ENCODE measurements at places on chromosomes 1 and 21. TPM values are rescaled to one million over a fixed set of nuclear protein-coding genes. Genes with fewer than 3 reads are reported as not detected.

The GPR37L1 gene
- not detected for total RNA-seq

The LGR6 gene
- 0.14 TPM for total RNA-seq

The WNT9A gene
- total RNA-seq, result not detected

GRCh38 chr1:115539736-115540135 lies 102.0 kb upstream of the VANGL1 start:
- H3K27ac ChIP-seq, result no peak overlapping the region
- no peak overlapping the region for H3K4me3 ChIP-seq
- H3K4me1 ChIP-seq, result no peaks in the 10 kb centered on the region

GRCh38 chr1:171179318-171180227 lies 5.5 kb upstream of the FMO2 start:
- no peak overlapping the region for H3K4me3 ChIP-seq
- H3K4me1 ChIP-seq, result no peaks in the 10 kb centered on the region
- H3K27ac ChIP-seq, result no peak overlapping the region
- H3K27me3 ChIP-seq, result peaks cover 16% of the 10 kb centered on the region
- no peak for DNase-seq

DNA sequence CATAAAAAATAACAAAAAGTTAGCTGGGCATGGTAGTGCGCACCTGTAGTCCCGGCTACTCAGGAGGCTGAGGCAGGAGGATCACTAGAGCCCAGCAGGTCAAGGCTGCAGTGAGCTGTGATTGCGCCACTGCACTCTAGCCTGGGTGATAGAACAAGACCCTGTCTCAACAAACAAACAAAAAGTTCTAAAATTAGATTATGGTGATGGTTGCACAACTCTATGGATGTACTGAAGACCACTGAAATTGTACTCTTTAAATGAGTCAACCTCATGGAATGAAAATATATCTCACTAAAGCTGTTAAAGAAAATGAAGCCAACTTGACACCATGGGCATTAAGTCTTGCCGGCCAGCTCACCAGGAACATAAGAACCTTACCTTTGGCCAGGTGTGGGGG lies 9.1 kb downstream of the MRAP start:
- no peak overlapping the region for H3K4me3 ChIP-seq
- H3K4me1 ChIP-seq, result peaks cover 8% of the 10 kb centered on the region
- no peaks in the 10 kb centered on the region for H3K27me3 ChIP-seq
- DNase-seq, result no peak
- H3K36me3 ChIP-seq, result peaks cover 30% of the 10 kb centered on the region

DNA sequence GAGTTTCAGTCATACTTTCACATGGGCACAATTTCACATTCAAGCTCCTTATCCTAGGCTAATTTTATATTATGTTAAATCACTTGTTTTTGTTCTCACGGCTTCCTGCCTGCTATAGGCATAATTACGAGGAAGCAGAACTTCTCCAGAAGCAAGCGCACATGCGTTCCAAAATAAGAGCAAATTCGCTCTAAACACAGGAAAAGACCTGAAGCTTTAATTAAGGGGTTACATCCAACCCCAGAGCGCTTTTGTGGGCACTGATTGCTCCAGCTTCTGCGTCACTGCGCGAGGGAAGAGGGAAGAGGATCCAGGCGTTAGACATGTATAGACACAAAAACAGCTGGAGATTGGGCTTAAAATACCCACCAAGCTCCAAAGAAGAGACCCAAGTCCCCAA lies at the start of gene CORT:
TSS of gene CORT (plus strand) at position 281 of the 400 bp plus-strand sequence. CDS start 193 bp downstream, outside the sequence.
- H3K27ac ChIP-seq, result no peak within 1 kb of the TSS
- peaks cover 11% of the 10 kb centered on the region for H3K36me3 ChIP-seq
- no peaks in the 10 kb centered on the region for H3K27me3 ChIP-seq
- no peak within 1 kb of the TSS for H3K4me3 ChIP-seq
- peaks cover 3% of the 10 kb centered on the region for H3K4me1 ChIP-seq
- no peak for DNase-seq

DNA sequence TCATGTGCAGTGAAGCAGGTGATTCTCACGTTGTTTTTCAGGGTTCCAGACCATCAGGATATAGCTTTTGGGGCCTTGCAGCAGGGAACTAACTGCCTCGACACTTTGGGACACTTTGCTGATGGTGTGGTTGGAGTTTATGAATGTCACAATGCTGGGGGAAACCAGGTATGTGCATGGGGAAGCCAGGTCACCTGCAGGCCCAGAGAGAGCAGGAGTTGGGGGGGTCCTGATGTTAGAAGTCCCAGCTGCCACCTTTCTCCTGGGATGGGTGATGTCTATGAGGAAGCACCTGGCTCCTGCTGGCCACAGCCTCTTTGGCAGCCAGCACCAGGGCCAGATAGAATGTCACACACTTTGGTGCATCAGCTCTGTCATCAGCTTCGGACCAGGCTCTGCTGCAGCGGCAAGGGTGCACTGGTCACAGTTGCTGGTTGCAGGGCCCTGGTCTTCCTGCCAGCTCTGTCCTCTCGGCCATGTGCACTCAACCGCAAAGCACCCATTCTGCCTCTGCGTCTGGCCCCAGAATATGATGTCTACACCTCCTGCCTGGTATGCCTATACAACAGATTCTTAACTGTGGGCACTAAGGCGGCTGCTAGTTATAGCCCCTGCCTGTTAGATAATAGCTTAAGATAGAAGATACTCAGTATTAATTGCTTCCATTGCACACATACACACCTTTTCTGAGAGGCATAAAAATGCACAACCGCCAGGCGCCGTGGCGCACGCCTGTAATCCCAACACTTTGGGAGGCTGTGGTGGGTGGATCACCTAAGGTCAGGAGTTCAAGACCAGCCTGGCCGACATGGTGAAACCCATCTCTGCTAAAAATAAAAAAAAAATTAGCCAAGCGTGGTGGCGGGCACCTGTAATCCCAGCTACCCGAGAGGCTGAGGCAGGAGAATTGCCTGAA lies 160.7 kb downstream of the PGBD5 start:
- H3K27ac ChIP-seq, result no peak overlapping the region
- H3K4me1 ChIP-seq, result peaks cover 12% of the 10 kb centered on the region
- H3K4me3 ChIP-seq, result no peak overlapping the region

GRCh38 chr1:203335503-203335902 lies 15.4 kb downstream of the FMOD start:
- no peak overlapping the region for H3K27ac ChIP-seq
- H3K36me3 ChIP-seq, result no peaks in the 10 kb centered on the region
- no peak for DNase-seq
- no peak overlapping the region for H3K4me3 ChIP-seq

DNA sequence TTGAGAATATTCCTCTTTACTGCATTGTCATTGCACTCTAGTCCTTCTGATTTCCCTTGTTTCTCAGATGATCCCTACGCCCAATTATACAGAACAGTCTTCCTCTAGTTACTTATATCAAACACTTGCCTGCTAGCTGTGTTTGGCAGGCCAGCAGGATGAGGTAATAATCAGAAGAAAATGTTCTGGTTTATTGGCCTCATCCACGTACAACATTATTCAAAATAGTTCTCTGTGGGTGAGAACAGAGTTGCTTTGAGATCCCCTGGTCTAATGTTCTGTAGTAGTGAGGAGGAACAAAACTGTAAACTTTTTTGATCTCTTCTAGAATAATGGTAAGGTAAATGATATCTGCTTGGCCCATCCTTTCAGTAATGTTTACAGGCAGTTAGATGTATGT lies 22.3 kb upstream of the C1orf105 start:
- peaks cover 83% of the 10 kb centered on the region for H3K4me1 ChIP-seq
- H3K36me3 ChIP-seq, result peaks cover 3% of the 10 kb centered on the region
- H3K27ac ChIP-seq, result peak overlapping the region; percentile 52
- H3K27me3 ChIP-seq, result no peaks in the 10 kb centered on the region

GRCh38 chr21:20108016-20108415 lies 890.2 kb upstream of the NCAM2 start:
- DNase-seq, result no peak
- no peaks in the 10 kb centered on the region for H3K4me1 ChIP-seq
- H3K27ac ChIP-seq, result no peak overlapping the region
- no peak overlapping the region for H3K4me3 ChIP-seq
- no peaks in the 10 kb centered on the region for H3K27me3 ChIP-seq
